ENCODE measurements at places on chromosomes 5 and 9.

DNA sequence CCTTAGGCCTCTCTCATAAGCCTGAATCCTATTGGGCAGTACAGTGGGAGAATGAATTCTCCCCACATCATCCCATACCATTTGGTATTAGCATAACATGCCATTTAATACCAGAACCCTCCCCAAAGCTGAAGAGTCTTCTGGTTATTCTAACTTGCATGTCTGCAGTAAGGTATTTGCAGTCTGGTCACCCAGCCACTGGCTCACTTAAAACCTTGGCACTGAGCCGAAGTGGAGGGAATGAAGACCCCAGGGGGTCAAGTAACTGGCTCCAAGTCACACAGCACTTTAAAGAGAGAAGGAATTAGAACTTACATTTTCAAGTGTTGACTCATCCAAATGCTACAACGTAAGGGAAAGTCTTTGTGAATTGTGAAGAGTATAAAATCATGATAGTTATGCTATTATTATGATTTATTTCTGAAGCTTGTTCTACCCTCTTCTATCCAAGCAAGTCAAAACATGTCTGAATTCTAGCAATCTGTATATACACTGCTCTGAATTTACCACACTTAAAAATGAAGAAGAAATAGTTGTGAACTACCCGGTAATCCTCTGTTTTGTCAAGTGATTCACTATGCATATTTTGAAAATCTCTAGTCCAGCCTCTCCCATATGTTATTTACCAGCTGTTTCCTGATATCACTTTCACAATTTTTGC lies 28.5 kb downstream of the GLRA1 start:
- no peak for DNase-seq

- no peak for DNase-seq
Measured at GRCh38 chr5:175859422-175859821, 12.0 kb upstream of the CPLX2 start.

- no peak for DNase-seq
Measured at GRCh38 chr9:81077572-81077971, 611.8 kb downstream of the TLE1 start.

DNA sequence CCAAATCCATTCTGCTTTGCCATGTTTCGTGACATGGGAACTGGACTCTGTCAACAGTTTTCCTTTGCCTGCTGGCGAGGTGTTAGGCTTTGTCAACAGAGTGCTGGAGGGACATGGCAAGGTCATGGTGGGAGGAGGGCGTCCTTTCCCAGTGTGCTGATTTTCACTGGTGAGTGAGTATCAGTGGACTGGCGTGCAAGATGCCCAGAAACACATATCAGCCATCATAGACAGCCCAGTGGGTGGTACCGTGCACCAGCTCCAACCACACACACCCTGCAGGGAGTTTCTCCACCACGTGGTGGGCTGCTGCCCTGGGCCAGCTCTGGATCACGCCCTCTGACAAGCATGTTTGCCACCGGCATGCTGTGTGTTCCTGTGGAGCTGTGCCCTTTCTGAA lies 50.0 kb upstream of the ABL1 start:
- no peak for DNase-seq

DNA sequence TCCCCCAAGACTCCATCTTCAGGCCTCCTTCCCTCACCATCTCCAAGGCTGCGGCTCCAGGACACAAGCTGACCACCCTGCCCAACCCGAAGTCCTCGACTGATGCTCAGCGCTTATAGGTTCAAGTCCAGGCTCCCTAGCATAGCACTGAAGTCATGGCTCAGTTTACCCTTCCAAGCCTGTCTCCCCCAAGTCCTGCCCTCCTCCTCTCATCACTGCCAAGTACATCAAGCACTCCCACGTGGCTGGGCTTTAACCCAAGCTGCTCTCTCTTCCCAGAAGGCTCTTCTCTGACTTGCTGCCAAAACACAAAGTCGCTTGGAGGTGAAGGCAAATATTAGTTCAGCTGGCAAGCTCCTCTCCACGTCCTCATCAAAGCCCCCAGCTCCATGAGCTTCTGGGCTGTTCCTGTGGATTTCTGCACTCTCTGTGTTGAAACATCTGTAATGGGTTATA lies 22.1 kb upstream of the MARCHF6 start:
- no peak for DNase-seq
